Effector CD8-positive, alpha-beta T cell (primary cell): ENCODE measurements at places on chromosomes 7 and 10.

GRCh38 chr7:94008537-94008936, 4.4 kb upstream of the BET1 start:
- no peak for DNase-seq

GRCh38 chr7:28280516-28280915, 99.9 kb upstream of the JAZF1 start:
- no peak for DNase-seq

GRCh38 chr10:104614245-104614831, 26.8 kb upstream of the SORCS3 start:
- no peak for DNase-seq

DNA sequence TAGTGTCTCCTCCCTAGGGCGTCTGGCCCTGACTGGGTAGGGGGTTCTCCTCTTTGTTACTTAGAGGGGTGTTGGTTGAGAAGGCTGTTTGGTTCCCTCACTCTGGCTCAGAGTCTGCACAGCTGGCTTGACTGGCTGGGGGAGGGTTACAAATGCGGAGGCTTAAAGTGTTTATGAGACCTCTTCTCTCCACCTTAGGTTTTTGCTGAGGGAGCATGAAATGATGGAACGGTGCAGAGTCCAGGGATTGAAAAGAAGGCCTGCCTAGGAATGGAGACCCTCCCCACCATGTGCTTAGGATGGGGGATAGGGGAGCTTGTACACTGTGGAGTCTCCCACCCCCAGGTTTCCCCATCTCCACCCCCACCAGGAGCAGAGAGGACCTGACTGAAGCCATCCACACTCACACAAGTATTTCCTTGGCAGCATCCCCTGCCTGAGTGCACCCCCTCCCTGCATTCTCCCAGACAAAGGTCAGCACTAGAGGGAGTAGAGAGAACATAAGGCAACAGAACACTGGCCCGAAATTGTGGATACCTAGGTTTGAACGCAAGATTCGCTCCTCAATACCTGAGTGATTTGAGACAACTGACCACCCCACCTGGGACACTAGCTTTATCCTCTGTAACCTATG, 1.7 kb upstream of the LDB1 start:
- no peak for DNase-seq

- no peak for DNase-seq
Measured at GRCh38 chr7:151704960-151705635, 171.8 kb downstream of the PRKAG2 start.
